ENCODE measurements at places on chromosomes 11 and 22.

DNA sequence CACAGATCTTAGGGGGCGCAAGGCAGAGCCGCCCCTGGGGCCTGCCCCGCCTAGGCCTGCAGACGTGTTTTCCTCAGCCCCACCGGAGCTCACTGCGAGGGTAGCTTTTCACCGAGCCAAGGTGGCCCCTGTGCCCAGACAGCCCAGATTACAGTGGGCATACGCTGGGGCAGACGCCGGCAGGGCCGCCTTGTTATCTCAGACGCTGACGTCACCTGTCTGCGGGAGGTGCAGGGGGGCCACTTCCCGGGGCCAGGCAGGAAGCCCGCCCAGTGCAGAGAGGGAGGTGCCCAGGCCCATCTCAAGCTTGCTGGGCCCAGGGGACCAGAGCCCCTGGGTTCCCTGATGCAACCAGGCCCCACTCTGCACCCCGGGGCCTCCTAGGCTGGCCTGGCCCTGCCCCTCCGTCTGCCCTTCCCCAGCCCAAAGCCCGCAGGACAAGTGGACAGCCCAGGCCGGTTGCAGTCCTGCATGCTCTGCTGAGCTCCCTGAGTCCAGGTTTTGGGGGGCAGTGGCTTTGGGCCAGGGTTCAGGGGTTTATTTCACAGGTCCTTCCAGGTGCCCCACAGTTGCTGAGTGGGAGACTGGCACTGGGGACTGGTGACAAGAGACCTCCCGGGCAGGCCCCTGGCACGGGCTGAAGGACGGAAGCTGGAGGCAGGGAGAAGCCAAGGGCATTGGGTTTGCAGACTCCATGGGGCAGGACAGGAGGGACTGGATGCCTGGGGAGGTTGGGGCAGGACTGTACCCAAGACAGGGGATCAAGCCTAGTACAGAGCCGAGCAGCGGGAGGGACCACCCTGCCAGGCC is 38.6 kb downstream of the IGF2 start:
- no peak overlapping the region for H3K4me3 ChIP-seq
- no peaks in the 10 kb centered on the region for H3K36me3 ChIP-seq

DNA sequence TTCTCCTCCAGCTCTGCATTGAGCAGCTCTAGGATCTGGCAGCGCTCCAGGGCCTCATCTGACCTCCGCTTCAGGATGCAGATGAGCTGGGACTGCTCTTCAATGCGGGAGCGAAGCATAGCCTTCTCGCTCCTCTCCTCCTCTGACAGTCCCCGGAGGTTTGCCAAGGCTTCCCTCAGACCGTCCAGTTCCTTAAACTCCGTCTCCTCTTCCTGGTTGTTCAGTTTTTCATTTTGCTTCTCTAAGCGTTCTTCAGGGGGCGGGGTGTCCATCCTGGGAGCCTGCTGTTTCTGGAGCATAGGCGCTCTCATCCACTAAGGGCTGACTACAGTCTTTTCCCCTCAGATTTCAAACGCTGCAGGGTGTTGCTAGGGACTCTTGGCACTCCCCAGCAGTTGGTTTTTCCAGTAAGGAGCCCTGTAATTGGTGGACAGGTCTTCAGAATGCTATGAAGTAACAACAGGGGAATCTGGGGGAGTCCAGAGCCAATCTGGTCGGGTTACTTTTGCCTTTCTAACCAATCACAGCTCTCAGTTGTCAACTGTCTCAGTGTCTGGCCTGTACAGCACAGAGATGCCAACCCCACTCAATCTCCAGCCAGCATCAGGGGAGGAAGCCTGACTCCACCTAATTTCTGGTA is at the start of gene CCDC89:
Gene CCDC89, minus strand, starts transcription at position 376 of the 640 bp plus-strand sequence. Its CDS starts 65 bp downstream, at position 311.
- H3K4me3 ChIP-seq: no peak within 1 kb of the TSS
- H3K27ac ChIP-seq: no peak within 1 kb of the TSS
- no peaks in the 10 kb centered on the region for H3K27me3 ChIP-seq
- H3K36me3 ChIP-seq: no peaks in the 10 kb centered on the region
- no peak for DNase-seq

DNA sequence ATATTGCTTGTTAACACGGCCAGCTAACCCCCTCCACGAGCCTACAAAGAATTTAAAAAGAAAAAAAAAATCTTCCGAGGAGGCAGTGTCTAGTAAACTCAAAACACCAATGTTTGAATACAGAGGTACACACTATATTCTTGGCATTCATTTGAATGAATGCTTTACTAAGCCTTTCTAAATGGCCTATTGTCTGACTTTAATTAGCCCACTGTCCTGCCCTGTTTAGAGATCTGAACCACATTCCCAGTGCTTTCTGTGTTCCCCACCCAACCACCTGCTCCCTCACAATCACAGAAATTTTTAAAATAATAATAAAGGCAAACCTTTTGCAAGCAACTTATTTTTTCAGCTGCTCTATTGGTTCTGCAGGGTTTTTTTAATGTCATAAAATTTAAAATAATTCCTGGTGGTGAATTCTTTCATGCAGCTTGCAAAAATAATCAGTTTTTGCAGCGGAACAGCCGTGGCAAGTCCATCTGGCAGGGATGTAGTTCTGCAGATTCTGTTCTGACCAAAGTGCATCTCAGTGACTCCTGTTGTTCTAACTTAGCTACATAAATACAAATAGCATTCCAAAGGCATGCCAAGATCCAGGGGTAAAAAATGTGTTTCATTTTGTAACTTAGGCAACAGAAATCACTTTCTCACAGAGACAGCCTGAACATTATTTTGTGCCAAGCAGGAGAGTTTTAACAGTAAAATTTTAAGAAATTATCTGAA is 23.8 kb downstream of the POU2AF2 start:
- no peak for DNase-seq
- H3K4me3 ChIP-seq: no peak overlapping the region
- no peak overlapping the region for H3K27ac ChIP-seq
- no peaks in the 10 kb centered on the region for H3K36me3 ChIP-seq
- peaks cover 4% of the 10 kb centered on the region for H3K4me1 ChIP-seq
- H3K27me3 ChIP-seq: peaks cover 2% of the 10 kb centered on the region

GRCh38 chr11:68040957-68041591 is 2.2 kb downstream of the TCIRG1 start:
- DNase-seq: no peak
- peaks cover 13% of the 10 kb centered on the region for H3K4me1 ChIP-seq
- peak overlapping the region; percentile 81 for H3K4me3 ChIP-seq
- H3K36me3 ChIP-seq: peaks cover 2% of the 10 kb centered on the region

DNA sequence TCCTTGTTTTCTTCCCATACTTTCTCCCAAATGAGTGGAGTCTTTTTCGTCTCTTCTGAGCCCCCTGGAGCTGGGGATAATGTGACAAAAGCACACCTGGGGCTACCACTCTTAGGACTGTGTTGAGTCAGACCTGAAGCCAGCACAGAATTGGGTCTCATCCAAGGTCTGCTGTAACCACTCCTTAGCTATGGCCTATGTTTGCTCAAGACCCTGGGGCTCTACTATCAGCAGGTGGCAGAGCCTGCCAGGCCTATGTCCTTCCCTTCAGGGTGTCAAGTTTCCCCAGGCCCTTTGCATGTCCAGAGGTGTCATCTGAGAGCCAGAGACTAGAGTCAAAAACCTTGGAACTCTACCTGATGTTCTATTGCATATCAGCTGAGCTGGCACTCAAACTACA is 335.7 kb downstream of the DDX10 start:
- DNase-seq: no peak
- H3K27ac ChIP-seq: no peak overlapping the region
- H3K27me3 ChIP-seq: peaks cover 4% of the 10 kb centered on the region
- H3K4me1 ChIP-seq: no peaks in the 10 kb centered on the region
- H3K4me3 ChIP-seq: no peak overlapping the region

DNA sequence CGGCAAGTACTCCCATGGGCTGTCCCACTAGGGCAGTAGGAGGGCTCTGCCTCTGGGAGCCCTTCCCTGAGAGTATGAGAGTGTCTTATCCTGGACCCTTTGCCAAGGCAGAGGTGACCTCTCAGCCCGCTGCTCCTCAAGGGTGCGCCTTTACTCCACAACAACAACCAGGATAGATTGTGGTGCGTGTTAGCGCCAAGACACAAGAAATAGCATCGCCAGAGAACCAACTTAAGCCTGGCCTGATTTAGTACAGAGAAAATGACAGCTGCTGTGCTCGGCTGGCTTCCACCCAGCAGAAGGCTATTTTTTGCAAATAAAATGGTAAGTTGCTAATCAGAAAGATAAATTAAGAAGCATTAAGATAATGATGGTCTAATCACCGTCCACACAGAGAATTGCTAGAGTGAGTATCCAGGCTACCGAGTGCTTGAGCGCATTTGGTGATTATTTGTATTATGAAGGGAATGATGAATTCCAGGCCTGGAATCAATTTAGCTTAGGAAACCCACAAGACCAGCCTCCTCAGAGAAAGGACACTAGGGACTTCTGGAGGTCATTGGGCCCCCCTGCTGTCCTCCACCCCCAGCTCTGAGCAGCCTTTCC is 119.8 kb downstream of the PKNOX2 start:
- no peak for DNase-seq
- H3K27ac ChIP-seq: no peak overlapping the region
- H3K4me3 ChIP-seq: no peak overlapping the region

DNA sequence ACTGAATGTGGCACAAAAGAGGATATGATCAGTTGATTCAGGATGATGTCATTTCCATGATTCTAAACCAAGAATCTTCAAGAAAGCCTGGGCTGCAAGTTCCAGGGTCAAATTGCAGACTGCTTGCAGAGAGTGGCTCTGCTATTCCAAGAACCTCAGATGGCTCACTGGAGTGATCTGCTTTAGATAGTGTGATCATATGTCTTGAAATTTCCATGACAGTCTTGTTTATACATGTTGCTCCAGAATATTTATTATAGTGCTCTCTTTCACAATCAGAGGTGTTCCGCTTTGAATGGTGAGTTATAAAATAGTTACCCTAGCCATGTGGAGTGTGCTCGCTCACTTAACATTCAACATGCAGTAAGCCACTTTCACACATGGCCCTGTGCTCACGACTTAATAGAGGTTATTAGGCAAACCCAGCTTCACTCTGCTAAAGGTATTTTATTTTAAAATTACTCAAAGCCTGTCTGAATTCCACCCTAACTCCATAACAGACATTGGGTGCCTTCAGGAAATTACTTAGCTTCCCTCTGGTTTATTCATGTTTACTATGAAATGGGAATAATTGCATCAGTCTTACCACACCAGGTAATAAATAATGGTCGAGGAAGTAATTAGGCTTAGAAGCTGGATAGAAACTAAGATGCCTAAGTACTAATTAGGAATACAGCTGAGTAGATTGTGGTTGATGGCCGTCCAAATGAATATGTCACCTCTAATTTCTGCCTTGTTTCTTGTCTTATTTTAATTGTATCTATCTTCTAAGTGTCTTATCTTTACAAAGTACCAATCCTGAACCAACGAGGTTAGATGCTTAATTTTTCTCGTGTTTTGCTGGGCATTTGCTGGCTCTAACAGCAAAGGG is 187.9 kb downstream of the ETS1 start:
- H3K27ac ChIP-seq: no peak overlapping the region
- peak; percentile 12 for DNase-seq
- no peaks in the 10 kb centered on the region for H3K36me3 ChIP-seq
- H3K4me1 ChIP-seq: peaks cover 31% of the 10 kb centered on the region

DNA sequence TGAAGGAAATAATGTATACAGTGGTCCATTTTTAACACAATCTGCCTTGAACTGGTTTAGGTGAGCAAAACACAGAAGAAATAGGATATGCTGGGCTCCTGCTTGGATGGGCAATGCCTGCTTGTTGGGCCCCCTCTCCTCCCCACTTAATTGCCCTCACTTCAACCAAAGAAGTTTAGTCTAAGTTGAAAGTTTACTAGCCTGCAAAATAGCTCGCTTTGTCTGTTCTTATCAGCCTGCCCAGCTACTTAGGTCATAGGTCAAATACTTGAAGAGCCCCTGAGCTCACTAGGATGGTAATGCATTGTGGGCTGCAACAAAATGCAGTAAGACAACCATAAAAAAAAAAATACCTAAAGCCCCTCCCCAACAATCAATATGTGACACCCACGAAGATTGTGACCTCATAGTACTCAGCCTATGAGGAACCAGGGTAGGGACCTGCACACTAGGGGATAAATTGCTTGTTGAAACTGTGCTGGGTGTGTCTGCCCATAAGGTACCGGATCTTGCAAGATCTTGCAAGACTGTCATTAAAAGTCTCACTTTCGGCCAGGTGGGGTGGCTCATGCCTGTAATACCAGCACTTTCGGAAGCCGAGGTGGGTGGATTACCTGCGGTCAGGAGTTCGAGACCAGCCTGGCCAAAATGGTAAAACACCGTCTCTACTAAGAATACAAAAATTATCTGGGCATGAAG is 10.9 kb downstream of the DRICH1 start:
- no peaks in the 10 kb centered on the region for H3K4me1 ChIP-seq
- no peak for DNase-seq
- H3K27ac ChIP-seq: no peak overlapping the region
- no peaks in the 10 kb centered on the region for H3K36me3 ChIP-seq
- H3K4me3 ChIP-seq: no peak overlapping the region
- no peaks in the 10 kb centered on the region for H3K27me3 ChIP-seq

GRCh38 chr11:36056160-36056751 is 112.4 kb downstream of the LDLRAD3 start:
- peak; percentile 5 for DNase-seq
- no peaks in the 10 kb centered on the region for H3K4me1 ChIP-seq
- no peak overlapping the region for H3K4me3 ChIP-seq
- H3K27me3 ChIP-seq: peaks cover under 1% of the 10 kb centered on the region

DNA sequence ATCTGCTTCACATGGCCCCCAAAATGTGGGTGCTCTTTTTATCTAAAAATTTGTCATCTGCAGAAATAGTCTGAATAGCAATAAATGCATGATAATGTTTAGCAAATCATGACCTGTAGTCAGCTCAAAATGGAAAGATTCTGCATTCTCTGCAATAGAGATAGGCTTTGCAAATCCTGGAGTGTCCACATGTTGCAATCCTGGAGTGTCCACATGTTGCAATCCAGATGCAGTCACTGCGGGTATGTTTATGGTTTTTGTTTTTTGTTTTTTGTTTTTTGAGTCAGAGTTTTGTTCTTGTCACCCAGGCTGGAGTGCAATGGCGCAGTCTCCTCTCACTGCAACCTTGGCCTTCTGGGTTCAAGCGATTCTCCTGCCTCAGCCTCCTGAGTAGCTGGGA is 20.2 kb upstream of the LRRC32 start:
- H3K27ac ChIP-seq: no peak overlapping the region
- H3K4me3 ChIP-seq: no peak overlapping the region

DNA sequence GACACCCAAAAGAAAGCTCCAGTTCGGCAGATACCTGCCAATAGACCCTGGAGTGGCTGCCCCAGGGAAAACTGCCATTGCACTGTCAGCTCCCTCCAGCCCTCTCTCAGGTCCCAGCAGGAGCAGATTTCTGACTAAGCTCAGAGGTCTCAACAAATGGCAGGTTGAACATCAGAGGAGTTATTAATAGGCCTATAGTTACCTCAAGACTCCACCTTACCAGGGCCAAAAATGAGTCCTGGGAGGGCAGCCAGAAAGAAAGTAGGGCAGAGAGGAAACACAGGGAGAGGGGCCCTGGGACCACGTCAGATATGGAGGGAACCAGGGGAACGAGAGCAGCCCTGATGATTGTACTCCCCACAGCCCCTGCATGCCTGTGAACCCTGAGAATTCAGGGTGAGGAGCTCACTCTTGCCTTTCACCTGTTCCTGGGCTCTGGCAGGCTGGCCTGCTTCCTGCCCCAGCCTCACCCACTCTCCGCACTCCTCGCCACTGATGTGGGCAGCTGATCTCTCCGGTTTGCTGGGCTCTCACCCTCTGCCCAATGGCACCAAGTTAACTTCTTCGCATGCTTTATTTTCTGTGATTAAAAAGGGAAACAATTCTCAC is 4.3 kb upstream of the RGL4 start:
- H3K4me1 ChIP-seq: no peaks in the 10 kb centered on the region
- DNase-seq: no peak
- no peak overlapping the region for H3K4me3 ChIP-seq
- no peaks in the 10 kb centered on the region for H3K27me3 ChIP-seq
- H3K36me3 ChIP-seq: peaks cover 4% of the 10 kb centered on the region
- H3K27ac ChIP-seq: no peak overlapping the region

Measured in activated CD8-positive, alpha-beta T cell treated with anti-CD3 and anti-CD28 coated beads for 36 hours (primary cell).